A172 (cell line): ENCODE measurements at places on chromosomes 13 and 19. TPM values are rescaled to one million over a fixed set of nuclear protein-coding genes. Genes with fewer than 3 reads are reported as not detected.

EBI3 gene
- 6.4 and 8.1 TPM in 2 replicates for total RNA-seq

ZNF525 gene
- total RNA-seq = 2.0 and 2.8 TPM in 2 replicates

DNA sequence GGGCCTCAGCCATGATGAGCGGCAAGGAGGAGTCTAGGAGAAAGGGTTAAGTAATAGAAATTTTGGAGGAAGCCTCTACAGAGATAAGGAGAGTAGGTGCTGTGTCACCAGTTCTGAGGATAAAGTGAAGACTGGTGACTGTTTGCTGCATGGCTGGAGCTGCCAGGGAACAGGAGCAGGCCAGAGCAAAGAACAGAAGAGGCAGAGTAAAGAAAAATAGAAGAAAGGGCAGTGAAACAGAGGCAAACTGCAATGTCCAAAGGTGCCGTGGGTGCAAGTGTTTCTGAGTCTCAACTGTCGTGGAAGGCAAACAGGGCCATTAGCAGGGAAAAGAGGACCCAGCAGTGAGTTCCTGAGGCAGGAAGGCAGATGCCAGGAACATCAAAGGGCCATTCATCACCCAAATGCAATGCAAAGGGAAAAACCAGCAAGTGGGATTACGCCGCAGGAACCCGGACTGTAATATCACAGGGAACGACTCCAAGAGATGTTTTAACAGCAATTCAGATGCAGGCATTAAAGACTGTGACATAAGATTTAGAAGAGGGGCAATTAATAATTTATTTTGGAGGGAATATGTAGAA, 318.3 kb downstream of the FOXO1 start:
- no peak for DNase-seq

DNA sequence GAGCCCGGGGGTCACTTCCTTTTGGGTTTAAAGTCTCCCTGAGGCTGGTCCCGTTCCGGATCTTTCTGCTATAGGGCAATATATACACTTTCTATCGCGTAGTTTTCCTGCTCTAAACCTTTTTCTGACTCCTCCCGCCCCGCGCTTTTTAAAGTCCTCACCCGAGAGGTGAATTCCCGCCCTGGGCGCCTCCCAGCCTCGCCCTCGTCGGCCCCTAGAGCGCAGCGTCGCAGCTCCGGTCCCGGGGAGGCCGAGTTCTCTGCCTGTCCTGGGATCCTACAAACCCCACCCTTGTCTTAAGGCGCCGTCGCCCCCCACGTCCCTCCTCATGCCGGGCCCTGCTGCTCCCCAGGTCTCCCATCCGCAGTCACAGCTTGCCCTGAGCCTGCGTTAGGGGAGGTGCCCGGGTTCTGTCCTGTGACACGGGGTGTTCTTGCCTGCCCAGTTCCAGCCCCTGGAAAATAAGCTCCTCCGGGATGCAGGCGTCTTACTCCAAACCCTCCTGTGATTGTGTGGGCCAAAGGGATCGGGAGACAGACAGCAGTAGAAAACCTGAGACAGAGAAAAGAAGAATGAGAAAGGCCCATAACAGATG, 491 bp downstream of the ZNF525 start:
- DNase-seq = no peak

GRCh38 chr13:98187155-98187964, 10.3 kb upstream of the RNF113B start:
- DNase-seq = no peak

DNA sequence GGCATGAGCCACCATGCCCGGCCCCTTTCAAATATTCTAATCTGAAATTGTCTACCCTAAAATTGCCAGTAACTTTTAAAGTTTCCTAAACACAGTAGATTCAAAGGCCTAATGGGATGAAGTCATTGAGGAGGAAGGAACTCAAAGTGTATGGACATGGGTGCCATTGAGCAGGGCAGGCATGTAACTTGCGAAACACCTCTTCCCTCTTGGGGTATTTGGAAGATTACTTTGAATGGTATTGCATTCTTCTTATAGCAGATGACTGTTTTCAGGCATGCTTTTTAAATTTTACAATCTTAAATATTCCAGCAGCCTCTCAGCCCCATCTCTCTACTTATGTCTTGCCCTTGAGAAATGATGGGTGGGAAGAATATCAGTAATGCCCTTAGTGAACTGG, 21.0 kb downstream of the TM9SF2 start:
- DNase-seq = no peak

- peak; percentile 40 for DNase-seq
Observed at GRCh38 chr13:24664726-24665409, 15.3 kb upstream of the ATP12A start.

MBD3L2 gene
- total RNA-seq = not detected in 2 replicates

GRCh38 chr13:113152984-113153809, 5.3 kb upstream of the PROZ start:
- DNase-seq = no peak

DNA sequence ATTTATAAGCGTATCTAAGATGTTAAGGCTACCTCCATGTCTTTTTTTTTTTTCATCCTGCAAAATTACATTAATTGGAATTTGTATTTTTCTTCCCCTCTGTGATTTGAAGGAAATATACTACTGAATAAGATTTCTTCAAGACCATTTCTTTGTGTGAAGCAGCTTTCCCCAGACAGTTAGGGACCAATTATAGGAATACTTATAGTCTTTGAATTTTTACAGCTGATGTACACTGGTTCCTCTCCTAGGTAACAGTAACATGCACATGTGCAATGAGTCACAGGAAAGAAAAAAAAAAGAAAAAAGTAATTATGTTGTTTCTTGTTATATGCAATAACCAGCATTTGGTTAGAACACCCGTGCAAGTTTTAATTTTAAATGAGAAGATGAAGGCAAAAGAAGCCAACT, 82.0 kb downstream of the PCDH9 start:
- DNase-seq = no peak

DNA sequence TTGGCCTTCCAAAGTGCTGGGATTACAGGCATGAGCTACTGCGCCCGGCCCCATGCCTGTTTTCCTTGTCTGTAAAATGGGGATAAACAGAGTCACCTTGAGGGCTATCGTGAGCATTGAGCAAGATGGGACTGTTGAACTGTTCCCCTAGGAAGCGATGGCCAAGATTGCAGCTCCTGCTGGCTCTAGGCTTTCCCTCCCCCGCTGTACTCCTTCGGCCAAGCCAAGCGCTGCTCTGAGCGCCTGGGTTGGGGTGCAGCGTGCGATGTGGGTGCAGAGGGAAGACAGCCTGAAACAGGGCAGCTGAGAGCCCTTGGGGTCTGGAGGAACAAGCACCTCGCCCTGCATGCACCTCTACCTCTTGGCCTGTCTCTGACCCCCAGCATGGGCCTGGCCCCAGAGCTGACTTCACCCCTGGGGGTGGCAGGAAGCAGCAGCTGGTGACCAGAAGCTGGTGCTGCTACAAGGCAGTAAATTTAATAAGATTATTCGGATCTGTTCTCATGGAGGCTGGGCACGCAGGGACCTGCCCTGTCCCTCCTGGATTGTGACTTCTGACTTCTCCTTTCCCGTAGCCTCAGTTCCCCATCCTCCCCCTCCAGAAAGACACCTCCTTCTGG, 5.3 kb downstream of the GNG8 start:
- DNase-seq = no peak

DNA sequence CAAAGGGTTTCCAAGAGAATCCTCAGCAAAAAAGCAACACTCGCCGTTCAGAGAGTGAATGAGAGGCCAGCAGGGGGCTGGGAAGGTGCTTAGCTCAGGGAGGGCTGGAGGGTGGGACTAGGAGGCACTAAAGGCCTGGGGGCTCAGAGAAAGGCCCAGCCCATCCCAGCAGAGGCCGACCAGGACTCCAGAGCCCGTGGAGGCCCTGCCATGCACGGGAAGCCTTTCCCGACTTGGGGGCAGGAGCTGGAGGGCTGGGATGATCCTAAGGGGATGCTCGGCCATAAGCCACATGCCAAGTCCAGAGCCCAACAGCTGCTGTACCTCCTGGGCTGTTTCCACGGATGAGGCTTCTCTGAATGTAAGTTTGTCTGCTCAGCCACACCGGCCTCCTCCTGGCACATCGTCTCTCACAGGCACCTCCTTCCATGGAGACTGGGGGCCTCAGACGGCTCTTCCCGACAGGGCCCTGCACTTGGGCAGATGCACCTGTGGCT, 19.5 kb downstream of the RASA3 start:
- DNase-seq = no peak

DNA sequence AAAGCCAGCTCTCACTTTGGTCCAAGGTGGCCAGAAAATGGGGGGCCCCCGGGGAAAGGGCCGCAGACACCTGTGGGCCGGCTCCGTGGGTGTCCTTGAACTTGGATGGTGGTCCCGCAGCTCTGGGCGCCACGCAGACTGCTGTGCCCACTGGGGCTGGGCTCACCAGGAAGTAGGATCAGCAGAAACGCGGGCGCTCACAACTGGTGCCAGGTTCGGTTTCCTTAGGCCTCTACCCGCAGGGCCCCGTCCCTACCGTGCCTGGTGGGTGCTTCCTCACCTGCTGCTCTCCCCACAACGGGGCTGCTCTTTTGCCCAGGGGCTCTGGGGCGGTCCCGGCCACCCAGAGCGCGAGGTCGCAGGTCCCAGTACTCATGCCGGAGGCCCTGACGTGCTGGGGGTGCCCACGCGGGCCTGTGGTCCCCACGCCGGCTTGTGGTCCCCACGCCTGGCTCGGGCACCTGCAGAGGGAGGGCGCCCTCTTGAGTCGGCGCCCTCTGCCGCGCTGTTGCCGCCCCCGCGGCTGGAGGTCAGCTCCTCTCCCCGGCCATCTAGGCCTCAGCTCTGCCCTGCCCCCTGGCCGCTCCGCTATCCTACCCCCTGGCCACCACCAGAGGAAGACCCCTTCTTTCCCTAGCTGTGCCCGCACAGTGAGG, 1303.6 kb downstream of the UQCRFS1 start:
- no peak for DNase-seq

GRCh38 chr19:40613690-40614621, 12.8 kb downstream of the LTBP4 start:
- DNase-seq = no peak

FAM32A gene
- total RNA-seq = 198 and 231 TPM in 2 replicates

DNA sequence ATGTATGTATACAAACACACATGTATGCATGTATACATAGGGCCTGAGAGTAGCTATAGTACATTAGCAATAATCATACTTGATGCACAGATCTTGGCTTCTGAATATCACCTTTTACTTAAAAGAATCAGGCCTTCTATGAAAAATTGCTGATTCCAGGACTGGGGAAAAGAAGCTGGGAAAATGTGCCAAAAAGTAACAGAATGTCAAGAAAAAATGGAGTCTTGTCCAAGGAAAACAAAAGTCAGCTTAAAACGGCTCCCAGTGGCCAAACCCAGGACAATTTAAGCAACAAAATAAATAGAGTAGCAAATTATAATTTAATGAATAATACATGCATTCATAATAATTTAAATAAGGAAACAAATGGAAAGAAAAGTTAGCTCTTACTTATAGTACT, 2104.9 kb downstream of the PCDH9 start:
- no peak for DNase-seq

GRCh38 chr19:9914001-9914314, 22.4 kb downstream of the OLFM2 start:
- DNase-seq = no peak

MADCAM1 gene
- total RNA-seq = 0.48 and 0.71 TPM in 2 replicates

ZNF763 gene
- total RNA-seq = 1.1 TPM in 1 of 2 replicates, not detected in the other

DNA sequence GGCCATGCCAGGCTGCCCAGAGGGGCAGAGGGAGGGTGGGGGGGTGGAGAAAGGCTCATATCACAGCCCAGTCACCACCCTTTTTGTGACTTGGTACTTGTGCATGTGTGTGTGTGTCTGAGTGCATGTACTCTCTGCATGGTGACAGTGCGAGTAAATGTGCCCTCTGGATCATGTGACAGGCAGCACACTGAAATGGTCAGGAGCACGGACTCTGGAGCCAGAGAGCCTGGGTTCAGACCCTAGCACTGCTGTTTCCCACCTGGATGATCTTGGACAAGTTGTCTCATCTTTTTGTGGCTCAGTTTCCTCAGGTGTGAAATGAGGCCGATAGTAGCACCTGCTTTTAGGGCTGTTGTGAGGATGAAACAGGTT, 2.0 kb downstream of the CIC start:
- no peak for DNase-seq

DNA sequence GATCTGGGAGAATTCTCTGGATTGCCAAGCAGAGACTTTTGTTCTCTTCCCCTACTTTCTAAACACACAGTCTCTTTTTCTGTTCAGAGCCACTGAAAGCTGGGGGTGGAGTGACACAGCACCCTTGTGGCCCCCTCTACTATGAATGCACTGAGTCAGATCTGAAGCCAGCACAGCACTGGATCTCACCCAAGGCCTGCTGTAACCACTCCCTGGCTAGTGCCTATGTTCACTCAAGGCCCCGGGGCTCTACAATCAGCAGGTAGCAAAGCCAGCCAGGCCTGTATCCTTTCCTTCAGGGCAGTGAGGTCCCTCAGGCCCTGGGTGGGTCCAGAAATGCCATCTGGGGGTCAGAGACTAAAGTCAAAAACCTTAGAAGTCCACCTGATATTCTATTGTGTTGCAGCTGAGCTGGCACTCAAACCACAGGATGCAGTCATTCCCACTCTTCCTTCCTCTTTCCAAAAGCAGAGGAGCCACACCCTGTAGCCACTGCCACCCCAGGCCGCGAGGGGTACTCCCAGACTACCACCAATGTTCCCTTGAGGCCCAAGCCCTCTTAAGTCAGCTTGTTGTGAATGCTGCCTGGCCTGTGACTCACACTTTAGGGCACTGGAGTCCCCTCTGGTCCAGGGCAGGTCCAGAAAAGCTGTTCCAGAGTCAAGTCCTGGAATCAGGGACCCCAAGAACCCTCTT, 110.1 kb upstream of the RXFP2 start:
- peak; percentile 68 for DNase-seq

CEACAM1 gene
- total RNA-seq = 0.67 and 2.2 TPM in 2 replicates

- DNase-seq = no peak
Observed at GRCh38 chr19:28136796-28137195, 1076.2 kb downstream of the UQCRFS1 start.

- DNase-seq = peak; percentile 53
Observed at GRCh38 chr13:109787135-109787954, 962 bp upstream of the IRS2 start.

DNA sequence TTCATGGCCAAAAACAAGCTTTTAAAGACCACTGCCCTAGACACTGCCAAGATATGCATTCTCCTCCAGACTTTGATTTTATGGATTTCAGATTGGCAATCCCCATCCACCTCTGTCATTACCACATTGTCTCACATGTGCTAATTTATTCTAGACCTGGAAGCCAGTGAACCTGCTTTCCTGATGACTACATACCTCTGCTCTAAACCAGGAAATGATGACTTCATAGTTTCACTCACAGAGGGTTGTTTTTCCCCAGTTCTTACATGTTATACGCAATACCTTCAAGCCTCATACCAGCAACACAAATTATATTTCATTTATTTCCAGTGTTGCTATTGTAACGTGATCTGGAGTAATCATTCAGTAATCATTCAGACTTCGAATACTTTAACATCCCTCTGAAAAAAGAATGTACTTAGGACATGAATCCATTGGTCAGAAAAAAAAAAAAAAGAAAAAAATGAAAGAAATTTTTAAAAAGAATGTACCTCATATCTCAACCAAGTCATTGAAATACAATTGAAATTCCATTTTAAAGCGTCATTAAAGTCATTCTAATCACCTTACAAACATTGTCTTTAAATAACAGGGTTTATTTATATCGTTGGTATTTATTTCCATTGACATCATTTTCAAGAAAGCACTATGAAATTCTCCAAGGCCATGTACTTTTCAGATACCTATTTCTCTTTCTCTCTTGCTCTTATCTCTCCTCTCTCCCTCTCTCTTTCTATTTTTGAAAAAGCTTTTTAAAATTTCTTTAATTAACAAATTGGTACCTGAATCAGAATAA, 33.4 kb upstream of the KLF5 start:
- DNase-seq = peak; percentile 19

GRCh38 chr19:8057545-8058270, 5.1 kb downstream of the CCL25 start:
- no peak for DNase-seq

- no peak for DNase-seq
Observed at GRCh38 chr19:52992109-52993004, 21.4 kb upstream of the ERVV-1 start.
